ENCODE measurements at places on chromosomes 12 and 14.

DNA sequence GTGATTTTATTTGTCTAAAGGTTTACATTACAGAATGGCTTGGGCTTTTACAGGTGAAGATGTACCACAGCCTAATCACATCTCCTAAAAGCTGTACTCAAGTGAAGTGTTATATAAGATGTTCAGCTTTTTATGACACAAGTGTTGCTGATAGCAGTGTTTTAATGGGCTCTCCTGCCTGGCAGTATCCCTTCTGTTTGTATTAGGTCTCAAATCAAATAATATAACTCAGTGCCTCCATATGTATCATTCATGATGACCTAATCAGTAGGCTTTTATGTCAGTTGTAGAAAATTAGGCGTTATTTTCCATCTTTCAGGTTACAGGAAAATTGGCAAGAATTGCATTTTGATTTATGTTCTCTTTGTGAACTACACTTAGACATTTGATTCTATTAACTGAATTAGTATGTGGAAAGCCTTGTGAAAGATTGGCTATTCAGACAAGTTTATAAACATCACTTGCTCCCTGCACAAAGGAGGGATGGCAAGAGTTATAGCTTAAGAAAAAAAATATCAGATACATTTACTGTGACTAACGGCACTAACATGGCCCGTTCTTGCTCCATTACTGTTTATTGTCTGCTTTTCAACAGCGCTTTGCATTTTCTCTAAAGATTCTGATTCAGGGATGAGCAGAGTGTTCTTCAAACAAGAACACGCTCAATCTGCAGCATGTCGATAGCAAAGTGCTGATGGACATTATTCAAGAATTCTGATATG lies 143.7 kb upstream of the DIO2 start:
- no peak for DNase-seq

GRCh38 chr12:120766566-120766965 lies 40.9 kb downstream of the ACADS start:
- DNase-seq = no peak

GRCh38 chr14:23006188-23006534 lies 3.8 kb downstream of the C14orf93 start:
- DNase-seq = no peak

DNA sequence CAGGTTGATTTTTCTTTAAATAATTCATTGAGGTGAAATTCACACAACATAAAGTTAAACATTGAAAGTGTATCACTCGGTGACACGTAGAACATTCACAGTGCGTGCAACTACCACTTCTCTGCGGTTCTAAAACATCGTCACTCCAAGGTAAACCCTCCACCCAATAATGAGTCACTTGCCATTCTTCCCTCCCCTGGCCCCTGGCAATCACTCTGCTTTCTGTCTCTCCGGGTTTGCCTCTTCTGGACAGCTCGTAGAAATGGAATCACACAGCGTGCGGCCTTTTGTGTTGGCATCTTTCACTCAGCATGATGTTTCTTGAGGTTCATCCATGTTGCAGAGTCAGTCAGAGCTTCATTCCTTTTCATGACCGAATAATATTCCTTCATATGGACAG lies 18.9 kb downstream of the FZD10 start:
- DNase-seq = no peak

DNA sequence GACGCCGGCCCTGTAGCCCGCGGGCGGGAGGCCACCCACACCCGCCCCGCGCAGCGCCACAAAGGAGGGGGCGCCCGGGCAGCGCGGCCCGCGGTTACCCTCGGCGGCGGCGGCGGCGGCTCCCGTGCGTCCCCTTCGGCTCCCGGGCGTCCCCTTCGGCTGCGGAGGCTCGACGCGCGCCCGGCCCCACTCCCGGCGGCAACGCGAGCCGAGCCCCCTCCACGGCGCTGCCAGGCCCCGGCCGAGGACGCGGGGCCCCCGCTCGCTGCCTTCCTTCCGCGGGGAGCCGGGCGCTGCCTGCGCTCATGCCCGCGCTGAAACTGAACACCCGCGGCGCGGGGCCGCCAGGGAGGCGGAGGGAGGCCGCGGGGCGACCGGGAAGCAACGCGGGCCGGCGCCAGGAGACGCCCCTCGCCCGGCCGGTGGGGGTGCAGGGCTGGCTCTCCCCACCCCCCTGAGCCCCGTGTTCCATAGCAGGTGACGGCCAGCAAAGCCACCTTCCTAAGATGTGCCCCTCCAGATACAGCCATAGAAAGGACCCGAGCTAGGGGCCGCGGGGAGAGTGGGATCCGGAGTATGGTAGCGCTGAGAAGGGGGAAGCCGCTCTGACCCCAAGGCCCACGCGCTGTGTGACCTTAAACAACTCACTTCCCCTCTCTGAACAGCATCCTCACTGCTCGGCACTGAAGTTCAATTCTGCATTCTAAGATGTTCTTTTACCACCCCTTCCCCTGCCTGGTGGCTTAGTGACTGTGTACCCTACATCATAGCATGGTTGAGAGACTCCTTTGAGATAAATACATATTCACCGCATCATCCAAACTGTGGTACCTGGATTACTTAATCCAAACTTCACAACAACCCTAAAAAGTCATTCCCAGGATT lies 42.8 kb downstream of the KDM2B start:
- DNase-seq = no peak

DNA sequence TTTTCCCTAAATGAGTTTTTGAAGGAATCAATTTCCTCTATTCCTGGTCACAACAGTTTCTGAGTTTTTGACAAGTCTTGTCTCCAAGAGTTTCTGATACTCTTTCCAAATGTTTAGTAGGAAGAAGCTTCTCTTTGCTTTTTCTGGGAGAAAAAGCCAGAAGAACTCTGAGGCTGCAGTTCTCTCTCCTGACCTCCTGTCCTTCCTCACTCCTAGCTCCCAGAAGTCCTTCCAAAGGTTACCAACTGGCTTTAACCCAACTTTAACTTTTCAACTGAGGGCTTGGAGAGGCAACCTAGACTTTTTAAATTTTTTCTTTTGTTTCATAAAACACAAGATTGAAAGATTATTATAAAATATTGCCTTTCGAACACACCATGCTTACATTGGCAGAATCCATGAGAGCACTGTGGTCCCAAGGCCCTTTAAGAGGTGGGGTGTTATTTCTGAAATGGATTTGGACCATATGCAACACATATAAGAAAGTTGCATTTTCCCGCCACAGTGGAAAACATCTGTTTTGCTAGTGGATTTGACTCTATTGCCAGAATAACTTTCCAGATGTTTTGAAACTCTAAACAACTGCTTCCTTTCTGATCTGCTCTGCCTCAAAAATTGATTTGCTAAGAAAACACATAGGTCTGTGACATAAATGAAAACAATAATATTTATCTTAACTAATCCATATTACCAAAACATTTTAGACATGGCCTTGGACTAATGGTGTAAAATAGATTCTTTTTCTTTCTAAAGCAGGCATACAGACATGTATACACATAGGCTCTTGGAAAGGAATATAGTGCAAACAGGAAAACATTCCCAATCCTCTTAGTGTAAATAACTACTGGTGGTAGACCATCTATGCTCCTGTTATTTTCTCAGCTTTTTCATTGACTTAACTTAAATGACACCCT lies 22.3 kb upstream of the EPS8 start:
- DNase-seq = no peak

GRCh38 chr12:93247313-93247991 lies 130.3 kb upstream of the NUDT4 start:
- DNase-seq = no peak

GRCh38 chr14:23562822-23563472 lies 4.6 kb downstream of the AP1G2 start:
- no peak for DNase-seq

GRCh38 chr12:112167031-112167461 lies 41.7 kb downstream of the TRAFD1 start:
- peak; percentile 59 for DNase-seq

DNA sequence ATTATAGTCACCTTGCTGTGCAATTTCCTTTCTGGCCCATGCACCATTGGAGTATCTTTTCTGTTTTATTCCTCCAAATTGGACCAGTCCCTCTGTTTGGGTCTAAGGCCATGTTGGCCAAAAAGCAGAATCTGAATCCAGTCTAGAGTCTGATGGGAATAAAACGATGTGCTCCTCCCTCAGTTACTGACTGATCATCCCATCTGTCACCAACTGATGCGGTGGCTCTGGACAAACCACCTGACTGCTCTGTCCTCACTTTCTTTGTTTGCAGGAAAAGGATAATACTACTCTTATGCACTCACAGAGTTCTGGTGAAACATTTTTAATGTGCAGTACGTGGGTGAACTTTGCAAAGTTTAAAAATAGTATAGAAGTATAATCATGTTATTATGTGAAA lies 120.2 kb upstream of the HIF1A start:
- no peak for DNase-seq

- DNase-seq = no peak
Measured at GRCh38 chr12:62267480-62267879, 7.3 kb downstream of the USP15 start.

DNA sequence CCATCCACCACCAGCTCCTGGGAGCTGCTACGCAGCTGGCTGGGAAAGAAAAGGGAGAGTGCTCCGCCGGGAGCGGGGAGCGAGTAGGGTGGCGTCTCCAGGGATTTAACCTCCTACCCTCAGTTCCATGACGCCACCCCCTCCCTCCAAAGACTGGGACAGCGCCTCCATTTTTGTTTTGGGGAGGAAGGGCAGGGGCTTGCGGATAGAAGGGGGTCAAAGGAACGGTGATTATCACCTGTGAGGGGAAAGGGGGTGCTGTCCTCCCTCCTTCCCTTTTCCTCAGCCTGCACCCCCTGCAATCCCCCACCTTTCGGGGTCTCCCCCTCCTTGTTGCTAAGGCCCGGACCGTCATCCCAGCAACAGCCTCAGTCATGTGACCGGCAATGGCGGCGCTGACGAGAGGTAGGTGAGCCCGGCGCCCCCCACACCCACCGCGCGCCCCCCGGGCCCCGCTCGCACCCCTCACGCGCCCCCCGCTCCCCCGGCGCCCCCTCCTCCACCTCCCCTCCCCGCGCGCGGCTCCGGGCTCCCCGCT lies at the start of gene DTX3:
TSS of gene DTX3 (plus strand) at position 371 of the 538 bp plus-strand sequence. CDS start 1,694 bp downstream, outside the sequence.
- no peak for DNase-seq

DNA sequence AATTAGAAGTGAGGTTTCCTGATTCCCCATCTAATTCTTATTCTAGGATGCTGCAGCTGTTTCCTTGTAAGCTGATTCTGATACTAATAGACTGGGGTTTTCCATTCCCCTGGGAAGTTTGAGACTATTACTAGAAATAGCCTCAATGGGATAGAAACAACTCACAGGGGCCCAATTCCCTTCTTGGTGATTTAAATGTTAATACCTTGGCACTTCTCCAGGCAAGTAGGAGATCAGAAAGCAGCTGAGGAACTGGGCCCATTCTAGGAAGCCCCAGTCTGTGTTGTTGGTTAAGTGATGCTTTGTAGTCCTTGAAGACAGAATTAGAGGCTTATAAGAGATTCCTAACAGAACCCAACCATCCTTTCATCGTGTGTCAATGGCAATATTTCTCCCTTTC lies 407.0 kb upstream of the SEL1L start:
- DNase-seq = no peak

- no peak for DNase-seq
Measured at GRCh38 chr12:30146561-30146960, 362.8 kb upstream of the TMTC1 start.

GRCh38 chr12:22215467-22216253 lies 118.8 kb downstream of the ST8SIA1 start:
- no peak for DNase-seq

- DNase-seq = no peak
Measured at GRCh38 chr14:35818346-35819115, 7.6 kb upstream of the BRMS1L start.

DNA sequence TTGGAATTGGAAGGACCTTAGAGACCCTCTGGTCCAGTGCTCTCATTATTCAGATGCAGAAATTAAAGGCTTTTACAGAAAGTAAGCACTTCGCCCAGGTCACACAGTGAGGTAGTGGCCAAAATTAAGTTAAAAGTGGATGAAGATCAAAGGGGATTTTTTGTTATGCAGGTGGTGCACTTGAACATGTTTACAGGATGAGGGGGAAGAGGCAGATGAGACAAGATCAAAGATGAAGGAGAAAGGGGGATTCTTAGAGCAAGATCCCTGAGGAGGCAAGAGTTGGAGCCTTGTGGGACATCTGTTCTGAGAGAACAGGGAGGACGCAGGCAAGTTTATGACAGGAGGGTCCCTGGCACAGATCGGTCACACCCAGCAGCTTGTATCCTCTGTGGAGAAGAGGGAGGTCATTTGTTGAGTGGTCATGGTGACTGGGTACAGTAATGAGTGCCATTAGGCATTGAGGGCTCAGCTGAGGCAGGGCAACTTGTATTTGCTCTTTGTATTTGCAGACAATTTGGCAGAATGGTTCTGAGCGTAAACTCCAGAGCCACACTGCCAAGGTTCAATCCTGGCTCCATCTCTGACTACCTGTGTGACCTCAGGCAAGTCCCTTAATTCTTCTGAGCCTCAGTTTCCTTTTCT lies 84.0 kb downstream of the BORCS5 start:
- no peak for DNase-seq

DNA sequence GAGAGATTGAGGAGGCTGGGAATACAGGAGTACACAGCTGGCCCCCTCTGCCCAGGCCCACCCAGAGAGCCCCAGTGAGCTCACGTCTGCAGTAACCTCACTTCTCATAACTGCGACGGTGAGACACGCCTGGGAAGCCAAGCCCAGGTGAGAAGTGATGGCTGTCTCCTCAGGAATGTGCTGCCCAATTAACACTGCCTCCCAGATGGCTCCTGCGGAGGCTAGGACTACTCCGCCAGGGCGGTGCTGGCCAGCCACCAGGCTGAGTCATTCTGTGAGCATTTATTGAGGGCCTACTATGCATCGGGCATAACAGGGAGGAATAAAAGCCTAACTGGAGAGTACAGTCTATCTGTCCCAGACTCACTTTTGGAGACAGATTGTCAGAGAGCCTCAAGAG lies 9.3 kb upstream of the TMEM106C start:
- no peak for DNase-seq

DNA sequence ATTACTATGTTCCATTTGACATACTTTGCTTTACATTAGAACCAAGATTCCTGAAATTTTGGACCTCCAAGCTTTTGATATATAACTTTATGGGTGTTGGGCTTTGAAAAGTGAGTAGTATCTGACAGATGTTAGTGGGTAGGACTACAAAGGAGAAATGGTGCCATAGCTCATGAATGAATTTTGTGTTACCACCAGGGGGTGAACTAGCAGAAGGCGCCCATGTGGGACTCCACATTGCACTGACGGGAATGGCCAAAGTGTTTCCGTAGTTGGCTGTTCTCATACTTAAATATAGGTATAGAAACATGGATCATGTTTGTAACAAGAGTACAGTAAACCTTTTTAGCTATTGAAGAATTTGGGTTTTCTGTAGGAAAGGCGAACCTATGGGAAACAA lies 337.5 kb downstream of the FLRT2 start:
- DNase-seq = no peak

DNA sequence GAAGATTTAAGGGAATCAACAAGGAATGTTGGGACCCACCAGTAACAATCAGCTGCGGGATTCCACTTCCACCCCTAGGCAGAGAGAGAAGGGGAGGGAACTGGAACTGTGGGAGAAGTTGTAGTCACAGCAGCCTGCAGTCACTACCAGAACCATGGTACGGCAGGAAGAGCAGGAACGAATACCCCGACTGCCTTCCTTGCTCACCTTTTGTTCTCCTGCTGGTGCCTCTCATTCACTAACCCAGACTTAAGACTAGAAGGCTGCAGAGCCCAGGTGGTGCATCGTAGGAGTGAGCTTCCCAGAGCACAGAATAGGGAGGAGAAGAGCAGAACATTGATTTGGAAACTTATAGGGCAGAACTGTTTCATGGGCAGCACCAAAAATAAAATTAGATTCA lies 154.2 kb downstream of the DYRK2 start:
- DNase-seq = no peak
